ENCODE measurements at places on chromosomes 3 and 15.

- no peak for DNase-seq
Observed at GRCh38 chr3:186219211-186219638, 110.3 kb upstream of the ETV5 start.

DNA sequence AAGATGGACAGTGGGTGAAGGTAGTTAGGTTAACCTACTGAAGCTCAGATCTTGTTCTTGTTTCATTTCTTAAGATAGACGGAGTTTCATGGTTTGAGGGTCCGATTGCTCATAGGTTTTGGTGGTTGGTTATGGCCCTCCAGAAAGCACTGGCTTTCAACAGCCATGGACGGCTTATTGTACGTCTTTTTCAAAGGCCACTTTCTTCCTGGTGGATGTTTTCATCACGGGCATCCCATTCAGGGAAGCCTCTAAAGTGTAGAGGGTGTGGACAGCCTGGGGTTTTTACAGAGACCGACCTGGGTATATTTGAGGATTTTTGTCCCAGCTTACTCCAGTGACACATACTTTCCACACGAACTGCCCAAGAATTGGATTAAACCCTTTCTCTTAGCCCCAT is 132.7 kb upstream of the ONECUT1 start:
- no peak for DNase-seq

DNA sequence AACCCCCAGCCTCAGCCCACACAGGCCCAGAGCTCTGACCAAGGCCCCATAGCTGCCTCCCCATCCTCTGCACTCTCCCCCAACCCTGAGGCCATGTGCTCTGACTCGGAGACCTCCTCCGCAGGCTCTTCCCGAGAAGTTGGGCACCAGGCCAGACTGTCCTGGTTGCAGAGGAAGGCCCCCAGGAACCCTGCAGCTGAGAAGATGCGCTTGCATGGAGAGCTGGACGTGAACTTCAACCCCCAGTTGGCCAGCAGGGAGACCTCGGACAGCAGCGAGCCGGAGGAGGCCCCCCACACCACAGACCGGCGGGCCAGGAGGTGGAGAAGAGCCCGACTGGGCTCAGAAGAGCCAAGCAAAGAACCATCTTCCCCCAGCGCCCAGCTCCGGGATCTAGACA is 119.5 kb upstream of the EIF1B start:
- DNase-seq: no peak

DNA sequence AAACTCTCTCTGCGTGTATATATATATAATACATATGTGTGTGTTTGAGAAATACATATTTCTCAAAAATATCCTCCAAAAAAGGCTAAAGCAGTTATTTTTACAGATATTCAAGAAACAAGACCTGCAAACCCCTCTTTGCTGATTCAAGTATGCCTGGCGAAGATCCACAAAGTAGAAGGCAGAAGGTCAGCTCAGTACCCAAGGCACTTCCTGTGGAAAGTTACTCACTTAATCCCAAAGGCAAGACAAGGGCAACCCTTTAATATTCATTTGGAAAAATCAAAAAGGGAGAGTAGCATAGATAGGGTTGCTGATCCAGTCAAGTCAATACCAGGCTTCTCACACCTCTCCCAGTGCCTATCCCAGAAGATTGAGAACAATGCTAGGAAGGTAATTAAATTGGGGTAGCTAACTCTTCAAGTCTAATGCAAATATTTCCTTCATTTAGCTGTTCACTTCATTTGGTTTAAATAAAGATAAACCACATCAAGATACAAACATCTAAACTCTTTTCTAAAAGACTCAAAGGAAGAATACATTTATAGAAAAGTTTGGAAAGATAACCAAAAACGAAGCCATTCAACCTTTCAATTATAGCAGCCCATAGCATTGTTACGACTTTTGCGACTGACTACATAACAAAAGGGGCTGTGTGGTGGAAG is 7.2 kb downstream of the COX17 start:
- DNase-seq: no peak
